ENCODE measurements at places on chromosomes 16 and 17.
A peak's percentile ranks its signal among the peaks of the same experiment; 100 is the strongest.

- no peak for DNase-seq
Measured at GRCh38 chr17:82862737-82863382, 23.0 kb upstream of the ZNF750 start.

DNA sequence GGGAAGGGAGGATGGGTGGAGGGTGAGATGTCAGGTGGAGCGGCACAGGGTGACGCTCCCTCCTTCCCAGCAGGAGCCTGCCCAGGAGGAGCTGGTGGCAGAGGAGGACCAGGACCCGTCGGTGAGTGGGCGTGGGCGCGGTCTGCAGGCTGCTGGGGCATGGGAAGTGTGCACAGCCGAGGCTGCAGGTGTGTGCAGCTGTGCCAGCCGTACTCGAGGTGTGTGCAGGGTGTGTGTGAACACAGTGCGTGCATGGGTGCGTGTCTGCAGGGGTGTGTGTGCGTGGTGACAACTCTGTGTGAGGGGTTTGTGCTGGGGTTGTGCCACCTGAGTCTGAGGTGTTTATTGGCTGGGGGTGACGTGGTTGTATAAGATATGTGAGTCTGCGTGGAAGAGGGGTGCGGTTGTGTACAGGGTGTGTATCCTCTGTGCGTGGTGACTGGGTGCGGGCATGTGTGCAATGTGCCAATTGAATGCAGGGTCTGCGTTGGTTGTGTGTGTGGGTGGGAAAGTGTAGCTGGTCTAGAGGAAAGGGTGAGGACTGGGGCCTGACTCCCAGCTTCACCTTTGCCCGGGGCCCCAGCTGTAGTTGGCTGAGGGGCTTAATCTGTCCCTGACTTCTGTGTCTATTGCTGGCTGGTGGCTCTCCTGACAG lies 670 bp downstream of the TNFSF12 start:
- no peak for DNase-seq

- DNase-seq, result no peak
Measured at GRCh38 chr16:71569621-71570020, 7.3 kb downstream of the TAT start.

- peak; percentile 88 for DNase-seq
Measured at GRCh38 chr16:11257131-11257938, 1.3 kb upstream of the SOCS1 start.

- DNase-seq, result no peak
Measured at GRCh38 chr17:58377093-58377601, 25.1 kb upstream of the SUPT4H1 start.

DNA sequence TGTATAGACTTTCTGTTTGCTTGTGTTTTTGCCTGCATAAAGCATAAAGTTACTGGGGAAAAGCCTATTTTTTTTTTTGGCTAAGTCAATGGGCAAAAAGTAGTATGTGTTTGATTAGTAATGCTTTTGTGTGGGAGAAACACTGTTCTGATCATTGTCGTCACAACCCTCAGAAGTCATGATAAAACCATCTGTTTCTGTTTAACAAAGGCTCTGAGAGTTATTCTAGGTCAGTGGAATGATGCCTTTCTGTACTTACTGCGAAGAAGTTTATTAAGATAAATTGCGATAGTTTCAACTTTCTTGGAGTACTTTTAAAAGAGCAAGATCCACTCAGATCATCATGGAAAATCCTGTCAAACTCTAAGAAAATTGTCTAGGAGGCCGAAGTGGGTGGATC lies 80.9 kb downstream of the PRKCA start:
- no peak for DNase-seq

DNA sequence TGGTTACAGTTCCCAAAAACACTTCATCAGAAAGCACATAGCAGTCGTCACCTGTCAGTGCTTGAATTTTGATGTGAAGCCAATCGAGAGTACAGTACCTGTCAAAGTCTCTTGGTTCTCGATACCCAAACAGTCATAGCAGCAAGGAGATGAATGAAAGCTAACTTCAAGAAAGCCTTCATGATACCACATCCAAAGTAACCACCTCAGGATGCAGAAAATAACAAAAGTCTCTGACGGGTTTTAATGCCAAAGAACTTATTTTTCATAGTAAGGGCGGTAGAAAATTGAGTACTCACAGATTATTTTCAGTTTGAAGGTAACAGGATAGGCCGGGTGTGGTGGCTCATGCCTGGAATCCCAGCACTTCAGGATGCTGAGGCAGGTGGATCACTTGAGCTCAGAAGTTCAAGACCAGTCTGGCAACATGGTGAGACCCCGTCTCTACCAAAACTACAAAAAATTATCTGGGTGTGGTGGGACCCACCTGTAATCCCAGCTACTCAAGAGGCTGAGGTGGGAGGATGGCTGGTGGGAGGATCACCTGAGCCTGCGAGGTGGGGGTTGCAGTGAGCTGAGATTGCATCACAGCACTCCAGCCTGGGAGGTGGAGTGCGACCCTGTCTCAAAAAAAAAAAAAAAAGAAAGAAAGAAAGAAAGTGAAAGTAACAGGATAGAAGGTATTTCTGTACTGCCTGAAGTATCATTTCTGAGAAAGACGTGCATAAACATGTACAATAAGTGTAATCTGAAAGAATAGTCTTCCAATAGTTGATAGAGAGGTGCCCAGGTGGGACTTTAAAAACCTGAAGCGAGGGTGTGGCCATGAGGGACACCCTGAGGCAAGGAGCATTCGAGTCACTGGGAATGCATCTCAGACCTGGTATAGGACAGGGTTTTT lies 15.4 kb downstream of the MFSD11 start:
- no peak for DNase-seq

DNA sequence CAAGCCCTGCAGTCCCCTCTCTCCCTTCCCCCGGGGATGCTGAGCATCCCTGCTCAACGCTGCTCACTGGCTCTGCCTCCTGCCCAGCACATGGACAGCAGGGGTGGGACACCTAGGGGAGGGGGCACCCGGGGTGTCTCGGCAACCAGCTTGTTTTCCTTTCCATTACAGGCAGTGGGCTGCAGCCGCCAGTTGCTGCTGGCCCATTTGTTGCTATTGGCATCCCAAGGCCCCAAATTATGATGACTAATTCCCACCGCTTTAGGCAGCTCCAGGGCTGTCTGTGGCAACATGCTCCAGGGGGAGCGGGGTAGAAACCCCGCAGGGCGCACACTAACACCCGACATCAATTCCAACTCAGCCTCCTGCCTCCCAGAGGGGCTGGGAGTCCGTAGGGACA lies 4.9 kb downstream of the SDK2 start:
- DNase-seq, result no peak

DNA sequence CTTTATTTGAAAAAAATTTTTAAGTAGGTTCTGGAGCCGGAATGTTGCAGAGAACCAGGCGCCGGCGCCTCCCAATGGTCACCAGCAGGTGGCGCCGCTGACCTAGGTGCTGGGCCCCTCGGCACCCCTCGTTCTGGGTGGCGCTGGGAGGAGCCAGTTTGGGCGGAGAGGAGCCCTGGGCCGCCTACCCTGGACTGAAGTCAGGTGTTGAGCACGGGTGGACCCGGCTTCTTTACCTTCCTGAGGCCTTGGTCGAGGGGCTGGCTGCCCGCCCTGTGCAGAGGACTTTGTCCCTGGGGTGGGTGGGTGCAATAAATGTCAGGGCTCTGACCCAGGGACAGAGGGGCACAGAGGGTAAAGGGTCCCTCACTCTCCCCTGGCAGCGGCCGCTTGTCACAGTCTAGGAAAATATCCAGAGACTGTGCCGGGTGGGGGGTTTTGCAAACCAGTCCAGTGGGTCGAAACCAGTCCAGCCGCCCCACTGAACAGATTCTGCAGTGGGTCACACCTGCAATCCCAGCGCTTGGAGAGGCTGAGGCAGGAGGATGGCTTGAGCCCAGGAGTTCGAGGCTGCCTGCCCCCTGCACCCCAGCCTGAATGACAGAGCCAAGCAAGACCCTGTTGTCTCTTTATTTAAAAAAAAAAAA lies 30.1 kb upstream of the TNFRSF13B start:
- peak; percentile 79 for DNase-seq

- no peak for DNase-seq
Measured at GRCh38 chr16:22063888-22064467, 28.4 kb upstream of the VWA3A start.

GRCh38 chr16:51050377-51050706 lies 100.7 kb downstream of the SALL1 start:
- no peak for DNase-seq

DNA sequence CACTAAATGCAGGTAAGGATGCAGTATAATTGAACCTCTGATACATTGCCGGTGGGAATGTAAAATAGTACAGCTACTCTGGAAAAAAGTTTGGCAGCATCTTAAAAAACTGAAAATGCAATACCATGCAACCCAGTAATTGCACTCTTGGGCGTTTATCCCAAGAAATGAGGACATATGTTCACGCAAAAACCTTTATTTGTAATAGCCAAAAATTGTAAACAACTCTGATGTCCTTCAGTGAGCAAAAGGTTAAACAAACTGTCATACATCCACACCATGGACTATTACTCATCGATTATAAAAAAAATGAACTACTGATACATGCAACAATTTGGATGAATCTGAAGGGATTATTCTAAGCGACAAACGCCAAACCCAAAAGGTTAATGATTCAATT lies 16.9 kb downstream of the SYNRG start:
- DNase-seq, result no peak

GRCh38 chr16:68377667-68378393 lies 67.0 kb downstream of the PRMT7 start:
- DNase-seq, result no peak

DNA sequence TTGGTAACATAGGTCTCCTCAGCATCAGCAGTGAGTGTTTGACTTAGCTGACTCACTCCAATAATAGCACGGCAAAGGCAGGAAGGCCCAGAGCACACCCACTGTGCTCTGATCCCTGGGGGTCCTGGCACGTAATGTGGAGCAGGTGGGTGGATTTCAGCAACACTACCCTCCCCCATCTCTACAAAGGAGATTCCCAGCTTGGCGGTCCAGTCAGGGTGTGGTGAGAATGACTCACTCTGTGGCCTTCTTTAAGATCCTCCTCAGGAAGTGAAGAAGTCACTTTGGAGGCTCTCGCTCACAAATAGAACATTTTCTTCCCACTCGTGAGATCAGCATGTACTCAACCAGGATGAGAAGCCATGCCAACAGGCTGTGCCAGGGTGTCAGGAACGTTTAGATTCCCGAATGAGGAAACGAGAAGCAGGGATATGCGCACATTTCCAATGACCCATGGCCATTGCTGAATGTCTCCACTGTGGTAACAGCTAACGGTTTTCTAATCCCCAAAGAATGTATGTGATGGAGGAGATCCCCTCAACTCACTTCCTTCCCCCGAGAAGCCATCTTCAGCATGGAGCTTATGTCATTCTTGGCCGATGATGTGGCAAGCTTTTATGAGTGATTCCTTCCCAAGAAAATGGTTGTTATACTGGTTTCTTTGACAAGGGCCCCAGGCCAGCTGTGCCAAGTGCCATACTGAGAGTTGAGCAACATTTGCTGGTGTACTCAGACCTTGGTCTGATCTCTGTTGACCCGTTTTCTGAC lies 365.2 kb downstream of the C16orf95 start:
- peak; percentile 97 for DNase-seq

DNA sequence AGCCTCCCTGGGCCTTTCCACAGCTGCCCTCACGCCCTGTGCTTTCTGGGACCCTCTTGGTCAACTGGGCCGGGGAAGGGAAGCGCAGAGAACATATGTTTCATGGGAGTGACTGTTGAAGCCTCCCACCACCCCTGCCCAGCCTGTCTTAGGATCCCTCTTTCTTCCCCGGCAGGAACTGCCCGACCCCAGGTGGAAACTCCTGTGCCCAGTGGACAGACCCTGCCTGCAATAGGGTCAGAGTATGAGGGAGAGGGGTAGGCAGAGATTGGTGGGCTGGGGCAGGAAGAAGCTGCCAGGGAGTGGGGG lies 10.5 kb downstream of the HEXIM2 start:
- DNase-seq, result no peak

DNA sequence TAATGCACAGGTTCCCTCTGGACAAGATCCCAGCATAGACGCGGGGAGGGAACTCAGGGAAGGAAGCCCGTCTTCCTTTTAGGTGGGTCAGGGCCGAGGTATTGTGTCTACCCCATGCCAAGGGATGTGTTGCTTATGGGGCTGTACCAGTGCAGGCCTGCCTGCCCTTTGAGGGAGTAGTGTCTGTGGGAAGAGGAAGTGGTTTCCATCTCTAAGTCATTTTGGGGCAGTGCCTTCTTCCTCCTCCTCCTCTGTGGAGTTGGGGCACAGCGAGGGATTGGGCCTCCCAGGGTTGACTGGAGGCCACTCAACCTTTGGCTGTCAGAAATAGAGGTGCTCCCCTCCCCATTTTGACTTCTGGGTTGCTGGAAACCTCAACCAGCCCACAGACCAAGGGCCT lies 26.5 kb downstream of the GJD3 start:
- DNase-seq, result peak; percentile 85

GRCh38 chr17:39618246-39618913 lies 8.4 kb upstream of the PPP1R1B start:
- peak; percentile 55 for DNase-seq

DNA sequence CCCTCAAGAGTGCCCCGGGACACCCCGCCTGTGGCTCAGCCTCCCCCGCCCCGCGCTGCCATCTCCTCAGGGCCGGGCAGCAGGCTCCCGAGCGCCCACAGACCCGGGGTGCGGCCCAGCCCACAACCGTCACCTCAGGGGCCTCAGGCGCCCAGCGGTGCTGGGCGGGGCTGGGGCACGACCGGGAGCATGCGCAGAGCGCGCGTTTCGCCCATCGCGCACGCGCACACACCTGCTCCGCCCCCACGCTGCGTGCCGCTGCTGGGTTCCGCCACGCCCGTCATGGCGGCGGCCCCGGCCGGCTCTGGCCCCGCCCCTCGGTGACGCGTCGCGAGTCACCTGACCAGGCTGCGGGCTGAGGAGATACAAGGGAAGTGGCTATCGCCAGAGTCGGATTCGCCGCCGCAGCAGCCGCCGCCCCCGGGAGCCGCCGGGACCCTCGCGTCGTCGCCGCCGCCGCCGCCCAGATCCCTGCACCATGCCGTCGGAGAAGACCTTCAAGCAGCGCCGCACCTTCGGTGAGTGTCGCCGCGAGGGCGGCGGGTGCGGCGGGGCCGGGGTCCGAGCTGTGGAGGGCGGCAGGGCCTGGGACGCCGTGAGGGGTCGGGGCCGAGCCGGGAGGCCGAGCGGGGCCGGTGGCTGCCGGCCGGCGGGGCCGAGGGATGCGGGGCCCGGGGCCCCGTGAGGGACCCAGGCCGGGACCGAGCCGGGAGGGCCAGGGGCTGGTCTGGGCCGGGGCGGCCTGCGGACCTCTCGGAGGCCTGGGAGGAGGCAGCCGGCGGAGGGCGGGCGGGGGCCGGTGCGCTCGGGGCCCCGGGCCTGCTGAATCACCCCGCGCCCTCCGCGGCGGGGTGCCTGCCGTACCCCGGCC lies at the start of gene MAP1LC3B:
TSS of gene MAP1LC3B (plus strand) at position 387 of the 871 bp plus-strand sequence. CDS start at position 479, 92 bp downstream.
- DNase-seq, result peak; percentile 97

DNA sequence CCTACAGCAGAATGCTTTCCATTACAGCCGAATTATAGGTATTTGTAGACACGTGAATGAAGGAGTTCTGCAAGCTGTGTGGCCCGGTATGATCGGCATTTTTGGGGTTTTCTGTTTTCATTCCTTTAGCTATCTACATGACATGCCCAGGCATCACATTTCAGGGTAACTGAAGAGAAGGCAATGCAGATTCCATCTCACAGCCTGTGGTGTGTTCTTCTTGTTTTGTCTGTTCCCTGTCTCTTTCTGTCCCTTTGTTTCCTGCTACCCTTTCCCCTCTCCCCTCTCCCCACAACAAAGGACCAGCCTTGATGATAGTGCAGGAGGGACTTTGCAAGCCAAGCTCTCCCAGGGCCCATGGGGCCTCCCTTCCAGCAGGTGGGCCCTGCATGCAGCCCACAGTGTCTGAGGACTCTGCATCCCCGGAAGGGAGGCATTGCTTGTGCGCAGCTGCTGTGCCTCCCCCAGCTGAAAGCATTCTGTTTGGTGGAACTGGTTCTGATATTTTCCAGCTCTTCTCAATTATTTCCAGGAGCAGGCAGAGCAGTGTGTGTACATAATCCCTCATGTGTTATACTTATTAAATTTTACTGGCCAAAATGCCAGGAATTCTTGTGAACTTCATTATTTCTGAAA lies 207.4 kb downstream of the RPTOR start:
- no peak for DNase-seq
